ENCODE measurements at places on chromosomes 2 and 18. TPM values are rescaled to one million over a fixed set of nuclear protein-coding genes. Genes with fewer than 3 reads are reported as not detected.

PROC gene
- not detected for total RNA-seq

FAM124B gene
- 0.34 TPM for total RNA-seq

GNLY gene
- total RNA-seq, result 22.0 TPM

LIMS1 gene
- total RNA-seq, result 52.1 TPM

UNC80 gene
- total RNA-seq, result not detected

SP140 gene
- 61.4 TPM for total RNA-seq

CPLX4 gene
- total RNA-seq, result not detected

SFT2D3 gene
- total RNA-seq, result 8.7 TPM

LRP1B gene
- total RNA-seq, result not detected

SLC4A5 gene
- 6.6 TPM for total RNA-seq

HS1BP3 gene
- 13.8 TPM for total RNA-seq

ARHGAP25 gene
- 117 TPM for total RNA-seq

- DNase-seq, result peak; percentile 71
These were observed 1.1 kb downstream of the IGFBP5 start for GRCh38 chr2:216694082-216694825.

DNA sequence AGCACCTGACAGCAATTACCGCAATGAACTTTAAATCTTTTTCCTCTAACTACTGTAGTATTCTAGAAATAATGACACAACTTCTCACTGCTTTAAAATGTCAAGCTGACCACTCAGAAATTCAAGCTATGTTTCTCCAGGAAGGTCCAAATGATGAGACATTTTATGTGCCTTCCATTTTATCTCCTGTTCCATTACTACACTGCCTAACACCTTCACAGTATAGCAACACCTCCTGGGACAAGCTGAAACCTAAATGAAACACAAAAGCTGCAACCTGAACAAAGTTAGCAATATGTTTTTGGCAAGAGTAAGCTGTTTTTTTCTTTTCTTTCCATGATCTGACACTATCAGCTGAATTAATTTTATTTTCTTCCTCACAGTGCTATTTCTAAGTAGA is 81.9 kb downstream of the IKZF2 start:
- DNase-seq, result no peak

GRCh38 chr18:4399929-4400328 is 55.2 kb downstream of the DLGAP1 start:
- no peak for DNase-seq

- DNase-seq, result no peak
These were observed 34.9 kb downstream of the DNMT3A start for GRCh38 chr2:25306777-25307368.

DNA sequence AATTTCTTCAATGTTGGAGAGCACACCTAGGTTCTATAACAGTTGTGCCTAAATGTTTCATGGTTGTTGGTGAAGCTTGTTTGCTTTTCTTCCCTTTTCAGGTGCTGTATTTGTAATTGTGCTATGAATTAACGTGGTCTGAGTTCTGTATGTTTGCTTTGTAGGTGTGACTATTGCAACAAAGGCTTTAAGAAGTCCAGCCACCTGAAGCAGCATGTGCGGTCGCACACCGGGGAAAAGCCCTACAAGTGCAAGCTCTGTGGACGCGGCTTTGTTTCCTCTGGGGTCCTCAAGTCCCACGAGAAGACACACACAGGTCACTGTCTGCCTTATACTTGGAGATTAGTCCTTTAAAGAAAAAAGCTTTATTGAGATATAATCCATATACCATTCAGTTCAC is 91.2 kb downstream of the ZNF236 start:
- DNase-seq, result no peak

DNA sequence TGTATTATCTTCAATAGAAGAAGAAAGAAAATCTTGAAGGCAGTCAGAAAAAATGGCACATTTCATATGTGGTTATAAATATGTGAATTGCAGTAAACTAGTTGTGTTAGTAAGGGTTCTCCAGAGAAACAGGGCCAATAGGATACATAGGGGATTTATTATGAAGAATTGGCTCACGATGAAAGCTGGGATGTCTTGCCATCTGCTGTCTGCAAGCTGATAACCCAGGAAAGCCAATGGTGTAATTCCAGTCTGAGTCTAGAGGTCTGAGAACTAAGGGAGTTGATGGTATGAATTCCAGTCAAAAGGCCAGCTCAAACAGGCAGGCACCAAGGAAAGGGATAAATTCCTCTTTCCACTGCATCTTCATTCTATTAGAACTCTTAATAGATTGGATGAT is 362.4 kb downstream of the KCNJ3 start:
- DNase-seq, result no peak

DNA sequence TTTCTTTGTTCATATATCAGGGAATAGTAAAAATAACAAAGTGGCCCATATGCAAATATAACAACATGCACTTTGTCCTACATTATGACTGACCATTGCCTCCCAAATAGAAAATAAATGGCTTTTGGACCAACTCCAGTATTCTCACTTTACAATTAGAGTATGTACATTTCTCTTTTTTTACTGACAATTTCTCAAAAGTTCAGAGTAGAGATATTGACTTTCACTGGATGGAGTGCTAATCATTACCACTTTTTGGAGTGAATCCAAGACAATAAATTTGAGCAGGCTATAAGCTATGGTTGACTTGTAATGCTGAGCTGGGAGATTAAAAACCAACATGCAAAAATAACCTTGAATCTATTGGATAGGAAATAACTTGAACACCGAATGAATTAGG is 987.4 kb downstream of the SUCLG1 start:
- DNase-seq, result no peak

- DNase-seq, result no peak
These were observed 25.6 kb upstream of the RPE start for GRCh38 chr2:209976698-209977385.

DNA sequence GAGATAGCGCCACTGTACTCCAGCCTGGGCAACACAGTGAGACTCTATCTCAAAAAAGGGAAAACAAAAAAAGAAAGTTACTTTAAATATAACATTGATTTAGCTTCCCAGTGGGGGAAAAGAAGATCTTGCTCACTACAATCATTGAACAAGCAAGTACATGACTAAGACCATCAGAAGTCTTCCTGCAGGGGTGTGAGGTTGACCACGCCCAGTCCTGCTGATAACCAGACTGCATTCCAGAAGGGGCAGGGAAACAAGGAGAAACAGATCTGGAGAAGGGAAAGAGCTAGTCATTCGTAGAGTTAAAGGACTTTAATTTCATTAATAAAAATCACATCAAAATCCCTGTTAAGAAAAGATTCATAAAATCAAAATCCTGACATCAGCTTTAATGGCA is 77.5 kb downstream of the EPHA4 start:
- DNase-seq, result no peak

GRCh38 chr2:228646061-228646460 is 464.6 kb upstream of the SPHKAP start:
- no peak for DNase-seq

- DNase-seq, result no peak
These were observed 602.2 kb downstream of the FBXO15 start for GRCh38 chr18:73545472-73545871.

DNA sequence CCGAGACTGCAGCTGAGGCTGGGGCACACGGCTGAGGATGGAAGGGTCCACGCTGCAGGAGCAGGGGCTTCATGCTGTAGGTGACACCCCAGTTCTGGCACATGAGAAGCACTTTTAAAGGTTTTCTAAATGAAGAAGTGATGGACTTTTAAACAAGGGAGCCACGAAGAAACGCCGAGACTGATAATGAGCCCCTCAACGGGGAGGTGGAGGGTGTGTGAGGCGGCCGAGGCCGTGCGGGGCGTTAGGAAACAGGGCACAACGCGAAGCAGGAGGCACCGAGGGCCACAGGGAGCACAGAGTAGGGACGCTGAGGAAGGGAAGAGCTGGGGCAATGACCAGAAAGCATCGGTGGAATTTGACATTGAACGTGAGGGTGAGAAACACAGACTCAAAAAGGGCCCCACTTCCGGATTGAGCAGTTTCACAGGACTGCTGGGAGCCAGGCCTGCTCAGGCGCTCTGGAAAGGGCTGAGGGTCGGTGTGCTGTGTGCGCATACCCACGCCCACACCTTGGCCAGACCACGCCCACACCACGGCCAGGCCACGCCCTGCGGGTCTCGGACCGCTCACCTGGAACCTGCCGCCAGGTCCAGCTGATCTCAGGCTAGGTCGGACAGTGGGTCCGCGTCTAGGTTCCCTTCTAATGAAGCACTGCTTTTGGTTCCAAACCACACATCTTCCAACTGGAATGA is 115.7 kb downstream of the GYPC start:
- no peak for DNase-seq

DNA sequence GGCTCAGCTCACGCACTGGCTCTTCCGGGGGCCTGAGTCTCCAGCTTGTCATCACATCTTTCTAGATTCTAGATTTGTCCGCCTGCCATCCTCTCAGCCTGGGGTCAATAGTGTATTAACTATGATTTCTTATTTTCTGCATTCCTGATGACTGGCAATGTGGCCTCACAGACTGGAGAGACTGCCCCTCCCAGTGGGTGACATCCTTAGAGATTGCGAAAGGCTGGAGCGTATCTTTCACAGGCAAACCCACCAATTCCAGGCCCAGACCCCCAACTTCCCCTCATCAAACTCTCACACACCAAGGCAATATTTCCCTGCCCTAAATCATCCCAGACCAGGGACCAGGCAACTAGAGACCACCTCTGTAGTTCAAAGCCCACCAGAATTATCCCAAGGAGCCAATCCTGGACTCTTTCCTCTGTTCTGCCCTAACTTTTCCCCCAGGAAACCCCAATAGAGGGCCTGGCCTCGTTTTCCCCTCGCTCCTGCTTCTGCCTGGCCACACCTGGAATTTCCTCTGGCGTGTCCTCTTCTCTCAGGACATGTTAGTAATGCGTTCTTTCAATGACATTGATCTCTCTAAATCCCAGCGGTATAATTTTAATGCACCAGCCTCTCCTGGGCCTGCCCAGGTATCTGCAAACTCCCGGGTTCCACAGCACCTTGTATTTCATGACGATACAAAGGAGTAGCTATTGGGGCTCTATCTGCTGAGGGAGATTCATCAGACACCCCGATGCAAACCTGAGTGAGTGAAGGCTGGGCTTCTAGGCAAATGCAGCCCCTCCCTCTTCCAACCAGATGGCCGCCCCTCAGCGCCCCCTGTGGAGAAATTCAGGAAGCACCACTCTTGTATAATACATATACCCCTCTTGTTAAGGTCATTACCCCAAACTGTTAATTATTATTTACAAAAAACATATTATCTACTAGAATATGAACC is 2.4 kb upstream of the KCNF1 start:
- DNase-seq, result no peak

DNA sequence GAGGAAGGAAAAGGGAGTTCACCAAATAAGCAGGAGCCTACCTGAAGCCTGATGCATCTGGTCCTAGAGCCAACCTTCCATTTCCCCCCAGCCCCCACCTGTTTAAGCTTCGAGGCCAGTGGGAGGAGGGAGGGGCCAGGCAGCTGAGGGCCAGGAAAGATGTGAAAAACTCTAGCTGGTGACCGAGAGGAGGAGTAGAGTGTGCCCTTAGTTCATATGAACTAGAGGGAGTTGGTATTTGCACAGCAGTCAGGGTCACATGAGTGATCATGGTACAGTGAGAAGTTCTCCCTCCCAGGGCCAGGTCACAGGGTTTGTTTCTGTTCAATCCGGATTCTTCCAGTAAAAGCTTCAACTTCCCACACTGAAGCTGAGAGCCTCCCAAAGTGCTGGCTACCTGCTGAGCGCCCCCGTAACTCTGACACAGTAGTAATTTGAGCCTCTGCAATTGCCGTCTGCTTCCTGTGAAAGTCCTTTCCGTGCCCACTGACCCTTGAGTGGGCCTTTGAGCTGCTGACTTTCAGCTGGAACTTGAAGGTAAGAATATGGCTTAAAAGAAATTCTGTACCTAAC is at the start of gene SULT1C2:
SULT1C2 (plus strand) TSS at position 362 of the 573 bp plus-strand sequence. CDS start 4,773 bp downstream, outside the sequence.
- DNase-seq, result no peak

DNA sequence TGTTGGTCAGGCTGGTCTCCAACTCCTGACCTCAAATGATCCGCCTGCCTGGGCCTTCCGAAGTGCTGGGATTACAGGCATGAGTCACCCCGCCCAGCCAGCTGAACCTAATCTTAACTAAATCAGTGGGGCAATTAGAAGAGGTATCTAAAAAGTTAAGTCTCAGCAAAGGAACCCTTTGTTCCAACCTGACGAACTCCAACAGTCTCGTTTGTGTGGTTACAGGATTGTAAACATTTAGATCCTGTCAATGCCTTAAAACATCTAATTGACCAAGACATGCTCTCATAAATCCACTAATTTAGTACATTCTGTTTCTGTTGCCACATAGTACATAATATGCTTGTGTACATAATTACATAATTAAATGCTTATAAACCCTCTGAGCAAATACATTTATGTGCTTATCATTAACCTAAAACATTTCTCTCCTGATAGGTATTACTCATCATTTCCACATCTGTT is 31.1 kb upstream of the STK39 start:
- no peak for DNase-seq

DNA sequence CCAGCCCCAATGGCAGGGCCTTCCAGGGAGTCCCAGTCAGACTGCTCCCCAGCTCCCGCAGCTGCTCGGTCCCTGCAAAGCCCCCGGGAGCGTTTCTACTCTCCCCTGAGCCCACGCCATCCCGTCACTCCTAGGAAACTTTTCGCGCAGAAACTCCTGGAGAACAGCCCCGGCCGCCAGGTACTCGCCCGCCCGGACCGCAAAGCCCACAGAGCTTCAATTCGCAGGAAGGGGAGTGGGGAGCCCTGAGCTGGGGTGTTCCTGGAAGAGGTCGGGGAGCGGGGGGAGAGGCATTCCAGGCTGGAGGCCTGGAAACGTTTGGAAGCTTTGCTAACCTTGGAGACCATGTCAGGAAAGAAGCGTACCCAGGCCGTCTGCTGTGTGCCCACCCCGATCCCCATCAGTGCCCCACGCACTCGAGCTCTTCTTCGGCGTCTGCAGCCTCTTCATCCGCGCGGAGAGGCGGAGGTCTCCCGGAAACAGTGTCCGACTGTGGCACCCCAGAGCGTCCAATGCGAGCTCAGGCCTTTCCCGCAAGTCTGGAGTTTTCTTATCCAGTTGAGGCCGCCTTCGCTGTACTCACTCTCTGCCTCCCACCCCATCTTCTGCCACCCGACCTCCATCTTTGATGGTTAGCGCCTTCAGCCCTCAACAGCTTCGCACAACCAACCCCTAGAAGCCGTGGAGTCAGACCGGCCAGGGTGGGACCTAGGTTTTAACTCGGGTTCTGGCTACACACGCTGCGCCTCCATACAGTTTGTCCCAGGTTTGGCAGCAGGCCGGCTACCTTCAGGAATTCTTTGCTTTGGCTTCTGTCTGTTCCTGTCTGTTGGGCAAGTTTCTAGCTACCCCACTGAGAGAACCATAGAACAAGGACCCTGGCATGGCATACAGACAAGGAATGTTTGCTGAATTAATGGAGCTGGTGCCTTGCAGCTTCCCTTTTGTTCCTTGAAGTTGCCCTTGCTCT is 3.7 kb downstream of the PCGF1 start:
- no peak for DNase-seq

- no peak for DNase-seq
These were observed 92.7 kb upstream of the PXDN start for GRCh38 chr2:1837022-1837421.

DNA sequence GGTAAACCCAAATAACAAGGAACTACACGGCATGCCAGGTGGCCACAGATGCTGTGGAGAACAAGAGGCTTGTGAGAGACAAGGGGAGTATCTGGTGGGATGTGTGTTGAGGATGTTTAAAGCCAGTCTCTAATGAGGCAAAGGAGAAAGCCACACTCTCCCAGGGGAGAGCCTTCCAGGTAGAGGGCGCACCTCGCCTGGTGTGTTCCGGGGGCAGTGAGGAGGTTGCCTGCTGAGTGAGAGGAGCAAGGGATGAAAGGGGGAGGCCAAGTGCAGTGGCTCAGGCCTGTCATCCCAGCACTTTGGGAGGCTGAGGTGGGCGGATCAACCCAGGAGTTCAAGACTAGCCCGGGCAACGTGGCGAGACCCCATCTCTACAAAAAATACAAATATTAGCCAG is 16.2 kb downstream of the SAG start:
- DNase-seq, result no peak

- no peak for DNase-seq
These were observed 66.3 kb downstream of the NYAP2 start for GRCh38 chr2:225465827-225466226.

Data from activated naive CD8-positive, alpha-beta T cell treated with anti-CD3 and anti-CD28 coated beads, Interleukin-2, amount 10 ng/mL, durations not matched to agents 7 days and 5 days (primary cell).